ENCODE measurements at places on chromosomes 2 and 18.

GRCh38 chr2:72562451-72563153, 263.2 kb downstream of the EXOC6B start:
- no peak for DNase-seq

- no peak for DNase-seq
Measured at GRCh38 chr2:154992826-154993225, 294.3 kb downstream of the KCNJ3 start.

- no peak for DNase-seq
Measured at GRCh38 chr2:229407170-229407569, 136.1 kb upstream of the PID1 start.

DNA sequence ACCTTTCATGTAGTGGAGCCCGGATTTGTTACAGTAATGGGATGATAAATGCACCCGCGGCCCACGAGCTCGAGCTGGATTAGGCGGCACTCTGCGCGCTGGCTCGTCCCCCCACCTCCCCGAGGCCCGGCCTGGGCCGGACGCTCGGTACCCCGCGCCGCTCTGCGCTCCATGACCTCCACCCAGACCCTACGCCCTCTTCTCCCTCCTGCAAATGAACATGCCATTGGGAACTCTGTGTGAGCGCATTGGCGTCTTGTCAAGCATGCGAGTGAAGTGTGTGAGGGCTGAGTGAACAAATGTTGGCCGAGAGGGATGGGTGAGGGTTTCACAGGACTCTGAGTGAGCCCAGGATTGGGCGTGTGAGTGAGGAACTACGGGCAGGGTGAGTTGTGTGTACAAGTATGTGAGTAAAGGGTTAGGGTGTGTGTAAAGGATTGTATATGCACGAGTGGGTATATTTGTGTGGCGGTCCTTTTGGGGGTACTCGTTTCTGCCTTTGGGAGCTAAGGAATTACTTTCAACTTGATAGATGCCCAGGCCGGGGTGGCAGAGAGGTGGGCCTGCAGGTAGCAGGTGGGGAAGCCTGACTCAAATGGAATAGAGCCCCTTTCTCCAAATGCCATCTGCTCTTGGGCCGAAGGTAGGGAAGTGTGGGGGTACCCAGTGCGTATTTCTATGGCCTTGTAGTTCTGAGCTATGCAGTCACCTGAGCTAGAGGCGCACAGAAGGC, 2.9 kb upstream of the EN1 start:
- DNase-seq = no peak

DNA sequence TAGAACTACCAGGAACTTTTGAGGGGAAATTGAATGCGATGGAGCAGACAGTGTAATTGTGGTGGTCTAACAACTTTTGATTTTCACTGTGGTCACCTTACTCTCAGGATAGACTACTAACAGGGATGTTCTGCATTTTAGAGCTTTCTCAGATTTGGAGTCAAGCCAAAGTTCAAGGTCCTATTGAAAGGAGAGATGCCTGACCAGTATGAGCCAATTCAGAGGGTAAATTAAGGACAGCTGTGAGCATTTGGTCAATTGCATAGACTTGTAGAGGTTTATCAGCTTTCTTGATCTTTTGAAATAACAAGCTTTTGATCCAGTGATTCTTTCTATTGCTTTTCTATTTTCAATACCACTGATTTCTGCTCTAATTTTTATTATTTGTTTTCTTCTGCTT, 1095.7 kb upstream of the CNTNAP5 start:
- DNase-seq = no peak

DNA sequence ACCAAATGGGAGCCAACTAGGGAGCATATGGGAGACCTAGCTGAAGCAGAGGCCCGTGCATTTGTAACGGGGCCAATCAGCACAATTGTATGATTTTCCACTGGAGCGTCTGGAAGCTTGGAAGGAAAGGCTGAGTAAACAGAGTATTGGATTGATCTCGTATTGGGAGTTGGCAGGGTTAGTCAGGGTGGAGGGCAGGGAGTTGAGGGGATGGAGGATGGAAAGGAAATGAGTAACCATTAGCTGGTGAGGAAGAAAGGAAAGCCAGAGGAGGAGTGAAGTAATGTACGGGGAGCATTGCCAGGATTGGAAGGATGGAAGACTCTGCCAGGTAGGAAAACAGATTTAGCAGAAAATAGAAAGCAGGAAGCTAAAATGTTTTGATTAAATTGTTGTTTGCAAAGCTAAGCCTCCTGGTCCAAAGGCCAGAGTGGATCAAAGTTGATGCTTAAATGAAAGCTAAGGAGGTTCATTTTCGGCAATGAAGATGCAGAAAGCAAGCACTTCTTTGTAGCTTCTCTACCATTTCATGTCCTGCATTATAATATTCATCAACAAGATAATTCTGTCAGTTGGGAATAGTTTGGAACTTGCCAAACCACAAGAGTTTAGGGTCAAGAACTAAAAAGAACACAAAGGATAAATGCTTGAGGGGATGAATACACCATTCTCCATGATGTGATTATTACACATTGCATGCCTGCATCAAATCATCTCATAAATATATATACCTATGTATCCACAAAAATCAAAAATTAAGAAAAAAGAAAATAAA, 75.6 kb upstream of the TTN start:
- no peak for DNase-seq

- no peak for DNase-seq
Measured at GRCh38 chr2:63438181-63438580, 150.1 kb downstream of the WDPCP start.

GRCh38 chr2:140424471-140424870, 1644.3 kb upstream of the NXPH2 start:
- DNase-seq = no peak

- no peak for DNase-seq
Measured at GRCh38 chr2:12549641-12550040, 167.1 kb upstream of the TRIB2 start.
